ENCODE measurements at places on chromosomes 13 and 19.

GRCh38 chr13:50214514-50214913 lies 199.3 kb downstream of the KCNRG start:
- no peak for DNase-seq

DNA sequence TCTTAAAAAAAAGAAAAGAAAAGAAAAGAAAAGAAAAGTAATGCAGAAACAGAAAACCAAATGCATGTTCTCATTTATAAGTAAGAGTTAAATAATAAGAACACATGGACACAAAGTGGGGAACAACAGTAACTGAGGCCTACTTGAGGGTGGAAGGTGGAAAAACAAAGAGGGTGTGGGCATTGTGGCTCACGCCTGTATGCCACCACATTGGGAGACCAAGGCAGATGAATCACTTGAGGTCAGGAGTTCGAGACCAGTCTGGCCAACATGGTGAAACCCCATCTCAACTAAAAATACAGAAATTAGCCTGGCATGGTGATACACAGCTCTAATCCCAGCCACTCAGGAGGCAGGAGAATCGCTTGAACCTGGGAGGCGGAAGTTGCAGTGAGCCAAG lies 8.1 kb downstream of the ZNF708 start:
- peak; percentile 14 for DNase-seq

DNA sequence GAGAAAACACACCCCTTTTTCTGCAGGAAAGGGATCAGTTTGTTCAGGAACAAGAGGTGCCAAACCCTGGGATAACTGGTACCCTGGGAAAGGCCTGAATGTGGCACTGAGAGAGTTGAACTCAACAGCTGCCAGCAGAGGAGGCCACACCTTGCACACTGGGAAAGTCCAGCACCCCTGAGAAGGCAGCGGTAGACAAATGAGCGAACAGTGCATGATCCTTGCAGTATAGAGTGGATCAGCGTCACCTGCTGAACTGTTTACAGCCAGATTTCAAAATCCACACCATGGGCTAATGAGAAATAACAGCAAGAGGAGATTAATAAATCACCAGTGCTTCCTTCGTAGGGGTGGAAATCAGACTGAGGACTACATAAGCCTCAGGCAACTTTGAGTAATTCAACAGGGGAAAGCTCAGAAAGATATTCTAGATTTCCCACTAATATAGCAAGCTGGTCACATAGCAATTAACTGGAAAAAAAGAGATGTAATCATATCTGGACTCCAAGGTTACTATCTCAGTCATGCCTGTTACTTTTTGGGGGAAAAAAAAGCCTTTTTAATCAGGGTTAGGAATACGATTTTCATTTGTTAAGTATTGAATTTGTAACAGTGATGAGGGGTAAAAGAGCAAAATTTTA lies 52.0 kb downstream of the DCT start:
- no peak for DNase-seq

- DNase-seq: no peak
Measured at GRCh38 chr13:31987535-31988170, 43.9 kb upstream of the FRY start.

- no peak for DNase-seq
Measured at GRCh38 chr13:79675931-79676660, 195.1 kb downstream of the NDFIP2 start.

DNA sequence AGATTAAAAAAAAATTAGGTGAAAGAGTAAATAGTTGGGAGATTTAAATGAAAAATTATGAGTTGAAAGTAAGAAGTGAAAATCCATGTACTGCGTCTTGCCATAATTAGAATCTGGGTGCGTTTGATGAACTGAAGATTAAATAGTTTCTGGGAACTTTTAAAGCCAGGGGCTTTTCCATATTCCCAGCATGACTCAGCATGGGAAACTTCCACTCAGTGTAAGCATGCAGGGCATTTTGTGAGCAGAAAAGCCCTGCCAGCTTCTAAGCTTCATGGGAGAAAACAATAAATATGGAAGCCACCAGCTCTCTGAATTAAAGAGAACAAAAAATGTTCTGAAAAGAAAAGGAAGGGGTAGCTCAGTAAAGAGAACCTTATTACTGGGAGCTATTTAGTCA lies 62.0 kb upstream of the EDNRB start:
- no peak for DNase-seq

GRCh38 chr13:20119960-20120359 lies 40.9 kb downstream of the GJA3 start:
- no peak for DNase-seq

DNA sequence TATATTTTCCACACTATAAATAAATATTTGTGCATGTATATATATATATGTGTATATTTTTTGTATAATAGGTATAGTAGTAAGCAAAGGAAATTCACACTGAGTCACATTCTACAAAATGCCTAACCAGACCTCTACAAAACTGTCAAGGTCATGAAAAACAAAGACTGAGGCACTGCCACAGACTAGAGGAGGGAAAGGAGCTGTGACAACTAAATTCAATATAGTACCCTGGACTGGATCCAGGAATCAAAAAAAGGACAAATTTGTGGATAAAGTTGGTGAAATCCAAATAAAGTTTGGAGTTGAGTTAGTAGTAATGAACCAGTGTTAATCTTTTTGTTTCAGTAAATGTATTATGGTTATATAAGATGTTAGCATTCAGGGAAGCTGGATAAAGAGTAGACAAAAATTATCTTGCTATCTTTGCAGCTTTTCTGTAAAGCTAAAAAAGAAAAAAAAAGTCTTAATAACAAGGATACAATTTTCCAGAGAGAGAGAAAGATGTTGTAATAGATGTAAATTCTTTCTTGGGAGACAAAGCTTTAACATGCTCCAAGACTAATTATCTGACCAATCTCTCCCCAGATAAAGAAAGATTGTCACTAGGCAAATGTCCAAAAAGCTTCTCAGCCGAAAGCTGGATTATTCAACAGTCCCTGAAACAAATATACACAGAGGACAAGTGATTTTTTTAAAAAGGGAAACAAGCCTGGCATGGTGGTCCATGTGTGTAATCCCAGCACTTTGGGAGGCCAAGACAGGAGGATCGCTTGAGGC lies 19.1 kb downstream of the SYDE1 start:
- no peak for DNase-seq

DNA sequence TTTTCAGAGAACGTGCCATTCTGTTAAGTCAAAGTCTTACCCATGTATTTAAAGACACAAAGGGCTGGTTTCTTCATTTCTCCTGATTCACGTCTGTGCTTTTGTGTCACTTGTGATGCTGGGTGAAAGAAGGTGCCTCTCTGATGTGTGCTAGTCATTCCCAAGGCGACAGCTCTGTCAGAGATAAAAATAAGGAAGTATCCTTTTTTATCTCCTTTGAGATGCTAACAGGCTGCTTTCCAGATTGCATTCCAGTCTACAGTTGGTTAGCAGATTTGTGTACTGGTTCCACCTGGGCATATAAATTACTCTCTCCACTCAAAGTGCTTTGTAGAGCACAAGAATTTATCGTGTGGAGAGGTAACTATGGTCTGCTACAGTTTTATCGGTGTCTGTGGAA lies 33.5 kb upstream of the DCT start:
- DNase-seq: no peak

DNA sequence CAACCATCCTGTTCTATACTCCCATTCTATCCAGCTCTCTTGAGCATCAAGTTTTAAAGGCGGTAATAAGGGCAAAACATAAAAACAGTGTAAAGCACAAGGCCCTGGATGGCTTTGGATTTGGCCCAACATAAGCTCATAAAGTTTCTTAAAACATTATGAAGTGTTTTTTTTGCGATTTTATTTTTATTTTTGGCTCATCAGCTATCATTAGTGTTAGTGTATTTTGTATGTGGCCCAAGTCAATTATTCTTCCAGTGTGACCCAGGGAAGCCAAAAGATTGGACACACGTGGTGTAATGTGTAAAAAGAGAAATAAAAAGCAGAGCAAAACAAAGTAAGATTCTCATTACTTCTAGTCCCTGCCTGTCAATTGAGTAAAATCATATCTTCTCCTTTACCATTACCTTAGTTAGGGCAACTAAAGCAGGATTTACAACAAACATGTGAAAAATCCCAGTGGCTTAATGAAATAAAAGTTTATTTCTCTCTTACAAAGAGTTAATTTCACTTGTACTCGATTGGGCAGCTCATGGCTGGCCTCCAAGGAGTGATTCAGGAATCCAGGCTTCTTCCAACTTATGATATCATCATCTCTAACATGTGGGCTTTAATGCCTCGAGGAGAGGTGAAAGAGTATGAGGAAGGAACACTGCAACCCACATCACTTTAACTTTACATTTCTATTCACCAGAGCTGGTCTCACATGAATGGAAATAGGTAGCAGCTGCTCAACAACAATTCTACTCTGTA lies 725.2 kb upstream of the SLITRK1 start:
- DNase-seq: no peak

GRCh38 chr13:20988909-20989655 lies 72.3 kb downstream of the LATS2 start:
- no peak for DNase-seq

- DNase-seq: no peak
Measured at GRCh38 chr19:6220385-6221191, 59.2 kb downstream of the MLLT1 start.

- no peak for DNase-seq
Measured at GRCh38 chr13:29304148-29304547, 291.3 kb downstream of the SLC7A1 start.

DNA sequence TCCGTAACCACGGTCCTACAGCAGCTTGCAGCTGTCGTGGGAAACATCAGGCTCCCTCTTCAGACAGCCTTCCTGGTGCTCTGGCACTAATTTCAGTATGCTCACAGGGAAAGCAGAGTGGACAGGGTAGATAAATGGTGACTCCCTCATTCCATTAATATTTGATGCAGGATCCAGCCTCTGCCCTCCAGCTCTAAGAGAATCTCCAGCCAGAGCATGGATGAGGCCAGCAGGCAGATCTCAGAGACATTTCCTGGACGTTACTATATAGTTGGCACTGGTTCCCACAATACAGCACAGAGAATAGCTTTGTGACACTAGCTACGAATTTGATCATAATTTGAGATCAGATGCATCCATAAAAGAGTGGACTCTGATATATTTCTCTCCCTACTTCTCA lies 341.4 kb downstream of the LIG4 start:
- no peak for DNase-seq

DNA sequence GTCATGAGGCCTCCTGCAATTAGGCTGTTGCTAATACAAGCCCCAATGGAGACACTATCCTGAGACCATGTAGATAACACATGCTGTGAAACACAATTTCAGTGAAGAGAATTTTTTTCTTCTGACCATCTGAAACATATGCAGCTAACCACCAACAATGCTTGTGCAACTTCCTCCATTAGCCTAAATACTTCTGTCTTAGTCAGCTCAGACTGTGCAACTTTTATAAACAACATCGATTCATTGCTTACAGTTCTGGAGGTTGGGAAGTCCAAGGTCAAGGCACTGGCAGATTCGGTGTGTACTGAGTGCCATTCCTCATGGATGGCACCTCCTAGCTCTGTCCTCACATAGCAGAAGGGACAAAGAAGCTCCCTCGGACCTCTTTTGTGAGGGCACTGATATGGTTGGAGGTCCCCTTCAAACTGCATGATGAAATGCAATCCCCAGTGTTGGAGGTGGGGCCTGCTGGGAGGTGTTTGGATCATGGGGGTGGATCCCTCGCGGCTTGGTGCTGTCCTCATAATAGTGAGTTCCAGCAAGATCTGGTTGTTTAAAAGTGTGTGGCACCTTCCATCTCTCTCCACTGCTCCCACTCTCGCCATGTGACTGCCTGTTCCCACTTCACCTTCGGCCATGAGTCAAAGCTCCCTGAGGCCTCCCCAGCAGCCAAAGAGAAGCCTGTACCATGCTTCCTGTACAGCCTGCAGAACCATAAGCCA lies 27.7 kb downstream of the STK24 start:
- no peak for DNase-seq

- DNase-seq: no peak
Measured at GRCh38 chr19:1823539-1824251, 11.6 kb upstream of the ATP8B3 start.
